WERI-Rb-1 (cell line): ENCODE measurements at places on chromosomes 11 and 22.
A peak's percentile ranks its signal among the peaks of the same experiment; 100 is the strongest.

- DNase-seq, result no peak
Observed at GRCh38 chr11:63375434-63375833, 5.8 kb downstream of the SLC22A9 start.

DNA sequence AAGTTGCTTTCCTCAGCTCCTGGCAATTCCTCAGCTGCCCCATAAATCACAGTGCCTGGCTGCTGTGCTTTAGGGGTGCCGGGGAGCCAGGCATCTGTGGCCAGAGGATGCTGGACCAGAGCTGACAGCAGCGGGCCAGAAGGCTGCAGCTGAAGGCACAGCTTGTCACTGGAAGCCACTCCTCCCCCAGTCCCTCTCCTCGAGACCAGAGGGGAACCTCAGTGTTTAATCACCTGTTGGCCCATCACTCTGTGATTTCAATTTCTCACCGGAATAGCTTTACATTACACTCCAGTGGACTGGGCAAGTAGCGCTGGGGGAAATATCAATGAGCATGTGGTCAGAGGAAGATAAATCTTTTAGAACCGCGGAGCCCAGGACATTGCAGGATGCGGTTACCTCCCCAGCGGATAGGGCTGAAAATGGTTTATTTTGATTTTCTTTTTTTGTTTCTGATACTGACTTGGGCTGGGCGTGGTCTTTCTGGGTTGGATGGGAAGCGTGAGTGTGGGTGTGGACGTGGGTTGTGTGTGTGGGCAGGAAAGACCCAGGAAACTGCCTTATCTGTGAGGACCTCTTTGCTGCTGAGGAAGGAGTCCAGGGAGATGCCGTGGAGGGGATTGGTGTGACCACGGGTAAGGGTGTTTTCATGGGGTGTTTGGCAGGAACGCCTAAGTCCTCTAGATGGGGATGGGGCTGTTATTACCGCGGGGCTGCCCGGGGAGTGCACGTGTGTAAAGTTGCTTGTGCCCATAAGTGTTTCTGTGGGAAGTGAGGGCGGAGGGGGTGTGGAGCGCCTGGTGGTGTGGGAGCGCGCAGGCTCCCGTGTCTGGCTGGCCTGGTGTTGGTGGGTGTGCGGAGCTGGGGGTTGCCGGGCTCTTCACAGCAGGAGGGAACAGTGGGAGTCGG, 4.0 kb downstream of the DAGLA start:
- DNase-seq, result no peak

GRCh38 chr11:15093432-15093831, 20.0 kb downstream of the CALCB start:
- DNase-seq, result no peak

- no peak for DNase-seq
Observed at GRCh38 chr11:102263379-102264003, 53.8 kb upstream of the BIRC3 start.

- DNase-seq, result no peak
Observed at GRCh38 chr11:2113776-2114175, 25.4 kb downstream of the IGF2 start.

GRCh38 chr11:78420796-78421209, 3.2 kb upstream of the GAB2 start:
- DNase-seq, result no peak

- DNase-seq, result no peak
Observed at GRCh38 chr11:132901638-132902471, 630.4 kb downstream of the OPCML start.

DNA sequence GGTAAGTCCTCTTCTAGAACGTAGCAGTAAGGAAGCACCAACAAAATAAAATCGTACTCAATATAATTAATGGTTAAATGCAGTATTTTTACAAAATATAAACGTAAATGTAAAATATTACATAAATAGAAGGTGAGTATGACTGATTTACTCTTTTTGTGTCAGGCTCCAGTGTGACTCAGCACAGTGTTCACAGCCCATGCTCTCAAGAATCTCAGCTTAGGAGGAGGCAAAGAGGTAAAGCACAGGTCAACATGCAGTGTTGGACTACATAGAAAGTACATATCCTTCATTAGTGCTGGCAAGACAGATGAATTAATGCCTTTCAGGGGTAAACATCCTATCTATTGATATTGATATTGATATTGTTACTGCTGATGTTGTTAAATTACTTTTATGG, 2050.6 kb upstream of the RAG2 start:
- no peak for DNase-seq

GRCh38 chr22:25360891-25361645, 141.6 kb downstream of the CRYBB2 start:
- DNase-seq, result no peak

DNA sequence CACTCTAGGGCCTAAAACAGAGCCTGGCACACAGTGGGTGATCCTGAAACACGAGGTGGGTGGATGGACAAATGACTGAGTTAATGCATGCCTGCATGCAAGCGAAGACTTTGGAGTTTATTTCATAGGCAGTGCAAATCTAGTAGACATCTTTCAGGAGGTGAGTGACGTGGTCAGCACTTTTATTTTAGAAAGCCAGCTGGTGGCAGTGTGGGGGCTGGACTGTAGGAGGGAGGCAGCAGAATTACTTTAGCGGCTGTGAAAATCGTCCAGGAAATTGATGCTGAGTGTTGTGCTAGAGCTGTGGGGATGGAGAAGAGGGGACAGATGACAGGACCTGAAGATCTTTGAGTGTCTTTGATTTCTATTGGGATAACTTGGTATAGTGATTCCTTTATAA, 47.1 kb downstream of the BMAL1 start:
- DNase-seq, result no peak

GRCh38 chr11:11636671-11637070, 14.9 kb upstream of the GALNT18 start:
- no peak for DNase-seq

DNA sequence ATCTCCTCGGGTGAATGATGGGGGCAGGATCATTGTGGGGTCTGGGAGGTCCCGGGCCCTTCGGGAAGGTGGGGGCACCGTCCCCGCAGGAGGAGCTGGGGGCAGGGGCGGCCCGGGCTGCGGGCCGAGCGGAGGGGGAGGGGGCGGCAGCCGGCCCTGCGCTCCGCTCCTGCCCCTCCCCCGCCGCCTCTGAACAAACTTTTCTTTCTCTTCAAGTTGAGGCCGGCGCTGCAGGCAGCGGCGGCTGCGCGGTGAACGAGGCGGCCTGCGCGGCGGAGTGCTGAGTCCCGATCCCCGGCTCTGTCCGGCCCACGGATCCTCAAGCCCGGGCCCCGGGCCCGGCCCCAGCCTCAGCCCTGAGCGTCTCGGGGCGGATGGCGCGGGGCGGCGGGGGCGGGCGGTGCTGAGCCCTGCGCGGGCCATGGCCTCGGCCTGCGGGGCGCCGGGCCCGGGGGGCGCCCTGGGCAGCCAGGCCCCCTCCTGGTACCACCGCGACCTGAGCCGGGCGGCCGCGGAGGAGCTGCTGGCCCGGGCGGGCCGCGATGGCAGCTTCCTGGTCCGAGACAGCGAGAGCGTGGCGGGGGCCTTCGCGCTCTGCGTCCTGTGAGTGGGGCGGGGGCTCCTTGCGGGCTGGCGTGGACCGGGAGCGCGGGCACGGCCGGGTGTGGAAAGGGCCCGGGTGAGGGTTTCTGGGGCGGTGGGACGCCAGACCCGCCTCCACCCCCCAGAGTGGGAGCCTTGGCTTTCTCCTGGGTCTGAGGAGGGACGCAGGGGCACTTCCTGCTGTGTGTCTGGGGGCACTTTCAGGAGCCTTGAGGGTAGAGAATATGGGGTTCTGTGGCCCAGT, at the start of gene INPPL1:
Gene INPPL1 (plus strand): TSS at position 204 of the 847 bp plus-strand sequence. CDS start 218 bp downstream, at position 422.
- no peak for DNase-seq

DNA sequence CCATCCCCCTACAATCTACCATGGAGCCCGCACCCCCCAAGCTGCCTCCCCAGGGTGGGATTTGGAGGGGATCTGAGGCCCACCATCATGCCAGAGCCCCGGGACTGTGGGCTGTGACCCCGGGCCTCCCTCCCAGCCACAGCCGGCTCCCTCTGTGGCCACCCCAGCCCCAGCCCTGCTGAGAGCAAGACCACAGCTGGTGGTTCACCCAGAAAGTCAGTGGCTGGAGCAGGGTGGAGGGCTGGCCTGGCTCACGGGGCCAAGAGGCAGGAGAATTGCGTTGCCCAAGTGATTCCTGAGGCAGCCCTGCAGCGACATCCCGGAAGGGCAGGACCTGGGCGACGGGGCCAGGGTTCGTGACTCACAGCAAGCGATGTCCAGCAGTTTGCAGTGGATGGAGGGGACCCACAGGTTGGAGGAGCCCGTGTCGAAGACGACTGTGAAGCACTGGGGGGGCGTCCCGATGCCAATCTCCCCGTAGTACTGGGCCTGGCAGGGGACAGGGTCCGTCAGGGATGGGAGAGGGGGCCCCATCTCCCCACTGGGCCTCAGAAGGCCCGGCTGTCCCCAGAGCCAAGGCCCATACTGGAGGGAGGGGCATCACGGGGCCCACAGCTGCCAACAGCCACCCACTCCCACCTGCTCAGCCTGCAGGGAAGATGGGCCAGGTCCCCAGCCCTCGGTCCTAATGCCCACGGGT, 4.4 kb downstream of the CTSD start:
- DNase-seq, result no peak

GRCh38 chr22:27776650-27776958, 25.0 kb downstream of the MN1 start:
- no peak for DNase-seq

GRCh38 chr11:36300650-36301049, 4.6 kb downstream of the PRR5L start:
- no peak for DNase-seq

- DNase-seq, result no peak
Observed at GRCh38 chr22:44797181-44797725, 44.9 kb downstream of the ARHGAP8 start.

GRCh38 chr11:57095417-57095816, 86.3 kb upstream of the LRRC55 start:
- DNase-seq, result no peak

DNA sequence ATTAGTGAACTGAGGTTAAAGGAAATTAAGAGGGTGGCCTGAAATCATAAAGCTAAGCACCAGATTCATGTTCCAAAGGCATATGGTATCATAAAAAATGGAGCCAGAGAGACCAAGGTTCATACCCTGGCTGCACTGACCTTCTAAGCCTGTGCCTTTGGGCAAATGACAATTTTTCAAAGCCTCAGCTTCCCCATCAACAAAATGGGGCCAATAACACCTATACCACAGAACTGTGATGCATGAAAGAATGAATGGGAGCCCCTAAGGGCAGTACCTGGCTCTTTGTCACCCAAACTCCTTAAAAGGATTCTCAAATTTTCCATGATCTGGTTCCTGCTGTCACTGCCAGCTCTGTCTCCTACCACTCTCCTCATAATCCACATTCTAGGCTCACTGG, 72.5 kb downstream of the RAB30 start:
- no peak for DNase-seq

DNA sequence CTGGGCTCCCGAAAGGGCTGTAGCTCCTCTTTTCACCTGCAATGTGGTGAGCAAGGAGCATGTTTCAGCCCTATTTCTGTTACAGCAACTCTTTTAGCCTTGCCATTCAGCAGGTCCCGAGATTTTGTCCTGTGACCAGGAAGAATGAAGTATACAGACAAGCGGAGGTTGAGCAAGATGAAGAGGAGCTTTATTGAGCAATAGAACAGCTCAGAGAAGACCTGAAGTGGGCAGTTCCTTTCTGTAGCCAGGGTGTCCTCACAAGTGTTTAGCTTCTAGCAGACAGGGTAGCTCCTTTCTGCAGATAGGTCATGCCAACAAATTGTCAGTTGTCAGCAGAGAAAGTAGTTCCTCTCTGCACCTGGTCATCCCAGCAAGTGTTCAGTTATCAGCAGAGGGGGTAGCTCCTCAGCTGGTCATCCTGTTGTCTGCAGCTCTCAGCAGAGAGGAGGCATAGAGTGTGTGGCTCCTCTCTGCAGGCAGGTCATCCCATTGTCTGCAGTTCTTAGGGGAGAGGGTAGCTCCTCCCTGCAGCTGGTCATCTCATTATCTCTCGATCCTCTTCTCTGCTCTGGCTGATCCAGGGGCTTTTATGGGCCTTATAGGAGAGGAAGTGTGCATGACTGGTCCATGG, 5.4 kb upstream of the OR56A4 start:
- DNase-seq, result no peak

DNA sequence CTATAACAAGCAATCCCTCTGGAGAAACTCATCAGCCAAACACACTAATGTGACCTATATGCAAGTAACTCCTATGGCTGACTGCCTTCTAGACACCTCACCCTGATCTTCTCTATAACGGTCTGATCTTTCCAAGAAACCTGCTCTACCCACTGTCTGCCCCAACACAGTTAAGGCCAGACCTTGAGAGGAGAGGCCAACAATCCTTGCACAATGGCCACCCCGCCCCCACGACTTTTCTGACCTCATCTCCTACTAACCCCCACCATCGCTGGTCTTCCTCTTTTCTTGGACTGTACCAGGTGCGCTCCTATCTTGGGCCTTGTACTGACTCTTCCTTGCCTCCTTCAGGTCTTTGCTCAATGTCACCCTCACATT, 12.5 kb downstream of the HIRA start:
- DNase-seq, result no peak

GRCh38 chr11:32331792-32332191, 103.5 kb downstream of the WT1 start:
- no peak for DNase-seq

- no peak for DNase-seq
Observed at GRCh38 chr11:101456812-101457211, 127.0 kb downstream of the TRPC6 start.

- peak; percentile 86 for DNase-seq
Observed at GRCh38 chr11:125345421-125346178, 150.5 kb downstream of the FEZ1 start.

DNA sequence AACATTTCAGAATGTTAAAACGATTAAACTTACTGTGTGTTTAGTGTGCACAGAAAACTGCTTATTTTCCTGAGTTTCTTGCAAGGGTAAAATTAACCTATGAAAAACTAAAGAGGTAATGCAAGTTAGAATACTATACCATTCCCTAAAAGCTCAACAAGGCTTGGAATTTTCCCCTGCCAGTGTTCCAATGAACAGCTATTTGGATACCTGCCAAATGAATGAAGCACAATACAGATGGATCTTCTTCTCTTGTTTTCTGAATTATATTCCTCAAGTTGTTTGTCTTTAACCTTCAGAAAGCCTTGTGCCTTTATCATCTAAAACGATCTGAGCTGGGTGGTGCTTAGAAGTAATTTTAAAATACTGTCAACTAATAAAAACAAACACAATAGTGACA, 204.5 kb downstream of the LRRC4C start:
- DNase-seq, result no peak
